Occipital lobe (tissue), 3 donors: ENCODE measurements at places on chromosomes 12 and 14. TPM values are rescaled to one million over a fixed set of nuclear protein-coding genes. Genes with fewer than 3 reads are reported as not detected.
A peak's percentile ranks its signal among the peaks of the same experiment; 100 is the strongest.

Gene ADAM20
- 2.5 TPM for total RNA-seq

GRCh38 chr12:2963760-2964292 lies 4.6 kb downstream of the TEAD4 start:
- DNase-seq: no peak

Gene FAM90A1
- total RNA-seq: 0.16 TPM

GRCh38 chr12:15629761-15630160 lies 159.4 kb downstream of the EPS8 start:
- DNase-seq: no peak

GRCh38 chr14:76918256-76918781 lies 92.1 kb downstream of the LRRC74A start:
- peak; percentile 61 for DNase-seq

- DNase-seq: no peak
Observed at GRCh38 chr14:101374373-101375338, 186.6 kb upstream of the DIO3 start.

Gene SDSL
- total RNA-seq: 1.6 TPM

DNA sequence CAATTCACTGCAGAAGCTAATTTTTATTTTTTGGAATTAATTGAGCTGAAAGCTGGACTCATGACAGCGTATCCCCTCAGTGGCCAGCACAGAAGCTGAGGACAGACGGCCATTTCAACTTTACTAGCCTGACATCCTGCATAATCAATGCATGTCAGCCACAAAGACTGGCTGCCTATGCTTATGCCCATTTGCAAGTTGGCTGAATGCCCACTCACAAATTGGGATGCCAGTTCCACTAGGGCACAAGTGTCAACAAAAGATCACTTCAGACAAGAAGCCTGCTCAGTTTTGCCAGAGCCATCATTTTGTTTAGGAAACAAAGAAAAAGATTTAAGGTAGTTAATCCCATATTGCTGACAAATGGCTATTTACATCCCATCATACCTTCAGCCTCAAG lies 417.6 kb downstream of the NOVA1 start:
- peak; percentile 33 for DNase-seq

DNA sequence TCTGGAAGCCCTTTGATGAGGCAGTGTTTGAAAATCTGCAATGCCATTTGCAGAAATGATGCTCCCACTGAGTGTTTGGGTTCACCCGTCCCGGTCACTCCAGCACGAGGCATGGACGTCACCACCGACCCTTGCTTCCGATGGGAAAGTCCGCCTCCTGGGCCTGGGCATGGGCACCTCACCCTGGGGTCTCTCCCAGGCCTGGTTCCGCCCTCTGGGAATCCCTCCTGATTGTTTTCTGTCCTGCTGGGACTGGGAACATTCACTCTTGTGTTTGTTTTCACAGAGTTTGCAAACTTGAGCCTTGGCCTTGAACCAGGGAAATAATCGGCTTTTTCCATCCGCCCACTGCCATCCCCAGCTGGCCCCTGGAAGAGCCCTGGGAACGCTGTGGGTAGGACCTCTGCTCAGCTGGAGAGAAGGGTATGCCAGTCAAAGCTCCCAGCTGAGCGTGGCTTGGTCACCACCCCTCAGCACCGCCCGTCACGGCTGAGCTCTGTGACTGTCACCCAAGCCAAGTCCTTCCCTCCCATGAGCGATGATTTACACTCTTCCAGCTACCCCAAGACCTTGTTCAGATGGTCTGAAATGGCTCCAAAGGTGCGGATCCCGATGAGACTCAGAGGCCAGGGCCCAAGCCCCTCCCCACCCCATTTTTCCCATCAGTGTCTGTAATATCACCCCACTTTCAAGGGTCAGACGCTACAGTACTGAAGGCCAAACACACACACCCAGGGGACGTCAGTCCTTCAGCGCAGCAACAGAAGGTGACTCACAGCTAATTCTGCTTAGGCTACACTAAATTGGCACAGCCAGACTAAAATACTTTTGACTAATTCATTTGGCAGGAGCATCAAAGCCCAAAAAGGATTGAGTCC lies 34.1 kb upstream of the FZD10 start:
- DNase-seq: no peak

Gene ATL1
- 99.8 TPM for total RNA-seq

DNA sequence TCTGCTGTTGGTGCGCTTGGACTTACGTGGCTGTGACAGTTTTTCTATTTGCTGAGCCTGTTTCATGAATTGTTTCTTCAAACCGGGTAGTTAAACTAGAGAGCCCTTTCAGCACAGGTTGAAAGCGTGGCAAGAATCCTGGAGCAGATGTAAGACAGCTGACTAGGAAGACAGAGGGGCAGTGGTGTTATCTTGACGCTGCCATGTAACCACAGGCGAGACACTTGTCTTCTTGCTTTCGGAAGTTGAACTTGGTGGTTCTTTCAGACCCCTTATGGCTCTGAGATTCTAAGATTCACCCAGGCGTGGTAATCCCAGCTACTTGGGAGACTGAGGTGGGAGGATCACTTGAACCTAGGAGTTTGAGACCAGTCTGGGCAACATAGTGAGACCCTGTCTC lies 4.3 kb downstream of the EMP1 start:
- no peak for DNase-seq

DNA sequence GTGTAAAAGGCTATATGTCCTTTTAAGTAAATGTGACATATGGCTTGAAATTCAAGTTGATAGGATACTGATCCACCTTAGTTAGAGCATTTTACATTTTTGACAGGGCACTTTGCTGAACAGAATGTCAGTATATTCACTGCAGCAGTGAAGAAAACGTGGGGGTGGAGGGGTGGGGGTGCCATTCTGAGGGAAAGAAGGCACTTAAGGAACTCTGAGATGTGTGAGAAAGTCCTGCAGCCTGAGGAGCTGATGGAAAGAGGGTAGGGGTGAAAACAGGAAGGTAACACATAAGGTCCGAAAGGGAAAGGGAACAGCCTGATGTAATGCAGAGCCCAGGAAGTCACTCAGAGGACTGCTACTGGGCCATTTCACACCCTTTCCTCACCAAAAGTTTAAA lies 265.5 kb upstream of the GRIP1 start:
- no peak for DNase-seq

DNA sequence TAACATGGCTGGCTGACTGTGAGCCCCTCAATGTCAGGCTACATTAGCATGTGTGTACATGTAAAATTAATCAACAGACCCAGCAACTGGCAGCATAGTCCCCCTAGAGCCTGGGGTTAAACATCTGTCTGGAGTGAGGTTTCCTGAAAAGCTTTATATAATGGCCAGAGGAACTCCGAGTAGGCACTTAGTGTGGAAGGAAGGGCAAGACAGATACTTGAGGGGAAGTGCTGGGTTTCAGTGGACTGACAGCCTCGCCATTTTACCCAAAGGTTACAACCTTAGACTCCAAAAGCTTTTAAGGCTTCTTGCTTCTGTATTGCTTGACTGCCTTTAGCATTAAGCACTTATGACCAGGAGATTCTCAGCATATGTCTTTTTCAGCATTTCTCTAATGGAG lies 430.8 kb downstream of the FLRT2 start:
- no peak for DNase-seq

DNA sequence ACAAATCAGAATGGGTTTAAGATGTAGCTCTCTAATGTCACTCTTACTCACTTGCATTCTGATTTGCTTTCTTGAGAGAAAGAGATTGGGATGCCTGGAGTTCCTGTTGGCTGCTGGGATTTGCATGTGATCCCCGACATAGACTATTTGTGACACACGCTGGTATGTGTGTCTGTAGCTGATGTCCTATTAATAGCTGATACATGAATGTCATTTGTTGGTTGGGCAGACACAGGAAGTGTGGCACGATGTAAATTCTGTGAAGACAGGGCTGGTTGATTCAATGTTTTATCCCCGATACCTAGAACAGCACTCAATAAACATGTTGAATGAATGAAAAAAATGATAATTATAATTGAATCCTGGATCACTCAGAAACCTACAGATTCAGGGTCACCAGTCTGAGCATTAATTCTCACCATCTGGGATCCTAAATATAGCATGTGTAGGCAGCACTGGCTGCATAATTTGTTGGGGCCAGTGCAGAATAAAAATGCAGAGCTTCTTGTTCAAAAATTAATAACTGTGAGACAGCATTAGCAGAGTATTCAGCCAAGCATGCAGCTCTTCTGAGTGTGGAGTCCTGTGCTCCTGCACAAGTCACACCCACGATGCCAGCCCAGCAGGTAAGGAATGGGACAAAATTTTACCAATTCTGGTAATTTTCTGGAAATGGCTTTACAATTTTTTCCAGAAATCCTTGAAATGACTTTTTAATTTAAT lies 35.5 kb upstream of the SOCS2 start:
- no peak for DNase-seq

GRCh38 chr12:52227606-52228166 lies 5.4 kb upstream of the KRT7 start:
- DNase-seq: no peak

GRCh38 chr12:1463073-1463905 lies 131.1 kb downstream of the FBXL14 start:
- DNase-seq: no peak

Gene DTX1
- 16.2 TPM for total RNA-seq

GRCh38 chr12:120025640-120026039 lies 36.6 kb downstream of the BICDL1 start:
- DNase-seq: no peak

Gene GPR135
- 5.9 TPM for total RNA-seq

Gene ACOT6
- total RNA-seq: not detected

- DNase-seq: no peak
Observed at GRCh38 chr14:71056168-71056567, 148.9 kb downstream of the PCNX1 start.

DNA sequence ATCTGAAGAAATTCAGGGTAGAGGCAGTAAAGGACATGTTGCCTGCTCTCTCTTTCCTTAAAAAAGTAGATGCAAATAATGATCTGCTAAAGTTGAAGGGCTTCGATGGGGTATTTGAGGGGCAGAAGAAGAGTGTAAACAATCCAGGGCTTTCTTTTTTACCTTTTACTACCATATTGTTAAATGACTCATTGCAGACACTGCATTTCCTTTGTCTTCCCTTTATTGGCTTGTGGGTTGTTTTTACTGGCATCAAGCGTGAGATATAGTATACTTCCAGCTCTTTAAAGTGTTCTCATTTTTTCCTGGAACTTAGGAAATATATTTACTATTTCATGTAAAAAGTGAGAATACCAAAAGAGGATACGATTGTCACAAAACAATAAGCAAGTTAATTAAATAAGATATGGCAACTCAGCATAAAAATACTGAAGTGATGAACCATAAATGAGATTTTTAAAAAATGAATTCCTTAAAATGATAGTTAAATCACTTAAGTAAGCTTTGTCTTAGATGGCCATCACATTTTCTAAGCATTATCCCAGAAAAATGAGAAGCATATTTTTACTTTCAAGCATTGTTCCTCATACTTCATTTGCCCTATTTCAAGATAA lies 72.3 kb upstream of the KRAS start:
- DNase-seq: no peak

DNA sequence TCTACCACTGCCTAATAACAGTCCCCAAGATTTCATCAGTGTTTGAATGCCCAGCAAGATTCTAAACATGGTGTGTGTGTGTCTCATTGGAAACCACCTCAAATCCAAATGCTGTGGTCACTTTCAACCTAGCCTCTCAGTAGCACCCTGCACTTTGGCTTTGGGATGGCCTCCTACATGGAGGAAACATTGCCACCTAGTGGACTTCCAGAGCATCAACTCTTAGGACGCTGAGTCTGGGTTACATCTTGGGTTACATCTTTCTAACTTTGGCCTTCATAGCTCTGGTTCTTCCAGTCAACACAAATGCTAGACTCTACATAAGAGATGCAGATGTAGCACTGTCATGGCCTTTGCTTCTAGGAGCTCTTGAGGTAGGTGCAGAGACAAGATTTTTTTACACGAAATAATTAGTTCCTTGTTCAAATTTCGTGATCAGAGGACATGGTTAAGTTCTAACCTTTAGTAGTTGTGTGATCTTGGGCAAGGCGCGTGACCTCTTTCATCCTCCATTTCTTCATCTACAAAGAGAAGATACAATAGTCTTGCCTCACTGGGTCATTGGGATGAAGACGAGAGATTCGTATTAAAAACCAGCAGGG lies 113.5 kb upstream of the VASH1 start:
- DNase-seq: no peak

DNA sequence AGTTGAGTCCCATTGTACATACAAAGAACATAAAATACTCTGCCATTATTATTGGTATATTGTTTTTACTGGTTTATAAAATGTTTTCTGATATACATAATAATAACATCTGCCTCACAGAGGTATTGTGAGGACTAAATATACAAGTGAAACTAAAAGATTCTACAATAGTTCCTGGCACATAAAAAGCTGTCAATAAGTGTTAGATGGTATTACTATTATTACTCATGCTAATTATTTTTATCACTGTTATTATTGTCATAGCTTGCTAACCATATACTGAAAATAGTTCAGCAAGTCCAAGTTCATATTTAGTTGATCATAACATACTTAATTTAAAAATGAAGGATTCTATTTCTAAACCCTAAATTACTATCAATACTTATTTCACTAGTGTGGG lies 34.4 kb downstream of the BTG1 start:
- DNase-seq: no peak

Gene LMNTD1
- 1.1 TPM for total RNA-seq

- no peak for DNase-seq
Observed at GRCh38 chr12:69189378-69189978, 49.9 kb upstream of the CPSF6 start.

GRCh38 chr12:67534046-67534445 lies 114.5 kb upstream of the DYRK2 start:
- no peak for DNase-seq
